ENCODE measurements at places on chromosomes 5 and 9. TPM values are rescaled to one million over a fixed set of nuclear protein-coding genes. Genes with fewer than 3 reads are reported as not detected.

GRCh38 chr9:20243841-20244240 lies 378.5 kb downstream of the MLLT3 start:
- ATAC-seq, result no peak

IFNB1 gene
- not detected for total RNA-seq

DNA sequence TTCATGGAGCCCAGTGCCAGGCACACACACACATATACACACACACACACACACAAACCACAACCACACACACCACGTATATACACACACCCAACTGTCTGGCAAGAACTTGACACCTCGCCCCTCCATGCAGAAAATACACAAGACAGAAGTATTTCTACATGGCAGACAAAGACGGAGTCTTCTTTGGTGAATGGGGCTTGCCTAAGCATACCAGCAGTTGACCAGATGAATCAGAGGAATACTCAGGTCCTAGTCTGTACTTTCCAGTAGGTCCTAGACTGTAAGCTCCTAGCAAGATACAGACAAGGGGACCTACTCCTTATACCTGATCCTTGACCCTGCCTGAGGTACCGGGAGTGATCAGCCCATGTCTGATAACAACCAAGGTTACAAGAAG lies 60.1 kb downstream of the SIL1 start:
- ATAC-seq, result no peak

PRELID2 gene
- total RNA-seq, result 11.6 TPM

GRCh38 chr9:6552033-6552432 lies 93.5 kb downstream of the GLDC start:
- no peak for ATAC-seq

DNA sequence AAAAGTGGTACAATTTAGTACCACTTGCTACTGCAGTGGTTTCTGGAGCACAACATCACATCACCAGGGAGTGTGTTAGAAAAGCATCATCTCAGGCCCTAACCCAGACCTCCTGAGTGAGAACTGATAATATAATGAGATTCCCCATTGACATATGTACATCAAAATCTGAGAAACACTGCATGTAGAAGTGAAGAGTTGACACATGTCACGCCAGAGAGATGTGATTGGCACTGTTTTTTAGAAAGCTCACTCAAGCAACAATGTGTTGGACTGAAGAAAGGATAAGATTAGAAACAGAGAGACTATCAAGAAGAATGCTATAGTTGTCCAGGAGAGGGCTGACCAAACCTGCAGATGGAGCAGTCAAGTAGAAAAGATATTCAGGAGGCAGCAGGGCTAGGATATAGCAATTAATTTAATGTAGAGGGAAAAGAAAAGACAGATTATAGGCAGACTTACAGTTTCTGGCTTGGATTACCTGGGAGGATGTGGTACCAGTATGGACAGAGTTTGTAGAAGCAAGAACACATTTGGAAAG lies 324.4 kb upstream of the ADAMTSL1 start:
- no peak for ATAC-seq

ORM2 gene
- total RNA-seq, result not detected

- ATAC-seq, result no peak
Measured at GRCh38 chr9:107653263-107653821, 163.8 kb upstream of the KLF4 start.

GRCh38 chr9:123033864-123034601 lies 566 bp downstream of the GPR21 start:
- no peak for ATAC-seq

DNA sequence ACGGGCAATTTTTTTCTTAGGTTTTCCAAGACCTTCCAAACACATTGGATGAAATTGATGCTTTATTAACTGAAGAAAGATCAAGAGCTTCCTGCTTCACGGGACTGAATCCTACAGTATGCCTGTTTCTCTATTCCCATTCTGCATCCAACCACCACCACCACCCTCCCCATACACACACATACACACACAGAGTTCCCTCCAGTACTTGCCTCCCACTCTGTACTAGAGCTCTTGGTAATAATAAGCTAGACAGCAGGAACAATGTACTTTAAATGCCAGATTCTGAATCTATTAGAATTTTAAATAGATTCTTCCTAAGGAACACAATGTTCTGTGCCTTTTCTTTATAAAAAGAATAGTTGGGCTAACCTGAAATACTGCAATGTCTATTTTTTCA lies 67.4 kb downstream of the KLF9 start:
- ATAC-seq, result no peak

DNA sequence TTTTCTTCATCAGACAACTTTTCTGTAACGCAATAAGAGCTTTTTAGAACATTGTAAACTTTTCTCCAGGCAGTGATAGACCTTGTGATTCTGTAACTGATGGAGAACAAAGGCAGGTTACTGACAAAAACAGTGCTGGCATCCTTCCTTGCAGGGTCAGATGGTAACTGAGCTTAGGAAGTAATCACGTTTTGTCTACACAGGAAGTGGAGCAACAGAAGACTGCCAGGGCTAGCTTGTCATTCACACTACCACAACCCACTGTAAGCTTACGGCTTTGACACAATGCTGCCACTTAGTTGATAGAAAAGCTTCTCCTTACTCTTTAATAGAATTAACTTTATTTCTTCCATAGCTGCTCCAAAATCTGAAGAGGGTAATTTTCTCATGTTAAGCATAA lies 46.8 kb downstream of the FBN2 start:
- ATAC-seq, result no peak

- no peak for ATAC-seq
Measured at GRCh38 chr9:76528642-76529190, 69.7 kb downstream of the GCNT1 start.

- no peak for ATAC-seq
Measured at GRCh38 chr5:83701886-83702285, 18.8 kb downstream of the HAPLN1 start.

DNA sequence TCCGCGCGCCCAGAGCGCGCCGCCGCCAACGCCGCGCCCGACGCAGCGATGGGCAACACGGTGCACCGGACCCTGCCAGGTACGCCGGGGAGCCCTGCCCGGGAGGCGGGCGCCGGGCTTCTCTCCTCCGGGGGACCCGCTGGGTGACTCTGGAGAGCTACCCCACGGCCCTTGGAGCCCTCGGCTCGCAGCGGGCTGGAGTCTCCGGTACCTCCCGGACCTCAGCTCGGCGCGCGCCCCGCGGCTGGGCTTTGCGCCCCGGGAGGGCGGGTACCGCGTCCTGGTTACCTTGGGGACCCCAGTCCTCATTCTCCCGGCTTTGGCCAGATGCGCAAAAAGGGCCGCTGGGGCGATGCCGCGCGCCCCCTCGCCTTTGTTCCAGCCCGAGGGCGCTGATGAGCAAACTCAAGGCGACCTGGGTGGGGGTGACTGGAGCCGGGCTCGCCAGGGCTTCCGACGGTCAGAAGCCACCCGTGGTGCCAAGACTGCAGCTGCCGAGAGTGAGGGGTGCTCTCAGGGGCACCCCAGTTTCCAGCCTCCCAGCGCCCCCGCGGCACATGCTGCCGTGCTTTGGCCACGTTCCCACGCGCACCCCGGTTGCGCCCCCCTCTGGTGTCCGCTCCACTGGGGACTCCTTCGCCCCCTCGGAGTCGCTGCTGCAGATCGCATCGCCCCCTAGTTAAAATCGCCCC lies 442 bp downstream of the NEURL1B start:
- ATAC-seq, result no peak

GRCh38 chr5:115170134-115170928 lies 623 bp upstream of the TRIM36 start:
- ATAC-seq, result peak; percentile 53

DNA sequence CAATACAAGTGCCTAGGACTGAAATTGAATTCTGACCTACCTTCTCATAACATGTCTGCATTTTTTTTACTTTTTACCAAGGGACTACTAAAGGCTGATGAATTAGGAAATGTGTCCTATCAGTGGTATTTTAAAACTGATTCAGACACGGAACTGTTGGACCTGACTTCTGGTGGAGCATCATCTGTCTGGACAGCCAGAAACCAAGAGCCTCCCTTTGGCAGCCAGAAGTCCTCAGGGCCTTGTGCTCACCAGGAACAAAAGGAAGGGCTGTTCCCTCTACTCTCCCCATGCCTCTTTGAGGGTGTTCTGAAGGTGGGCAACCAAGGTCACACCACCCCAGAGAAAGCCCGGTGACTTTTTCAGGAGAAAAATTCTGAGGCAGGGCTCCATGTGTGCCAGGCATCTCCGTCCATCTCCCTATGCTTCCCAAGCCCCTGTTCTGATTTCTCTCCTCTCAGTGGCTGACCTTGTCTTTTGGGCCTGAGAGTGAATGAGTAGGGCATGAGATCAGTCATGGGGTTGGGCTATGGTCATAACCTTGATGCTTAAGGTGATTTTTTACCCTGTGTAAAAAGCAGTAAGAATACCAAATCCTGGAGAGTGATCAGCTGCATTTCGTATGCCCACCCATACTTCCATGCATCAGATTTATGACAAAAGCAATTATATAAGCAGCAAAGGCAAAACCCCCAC lies 143.7 kb downstream of the SCAMP1 start:
- no peak for ATAC-seq

DNA sequence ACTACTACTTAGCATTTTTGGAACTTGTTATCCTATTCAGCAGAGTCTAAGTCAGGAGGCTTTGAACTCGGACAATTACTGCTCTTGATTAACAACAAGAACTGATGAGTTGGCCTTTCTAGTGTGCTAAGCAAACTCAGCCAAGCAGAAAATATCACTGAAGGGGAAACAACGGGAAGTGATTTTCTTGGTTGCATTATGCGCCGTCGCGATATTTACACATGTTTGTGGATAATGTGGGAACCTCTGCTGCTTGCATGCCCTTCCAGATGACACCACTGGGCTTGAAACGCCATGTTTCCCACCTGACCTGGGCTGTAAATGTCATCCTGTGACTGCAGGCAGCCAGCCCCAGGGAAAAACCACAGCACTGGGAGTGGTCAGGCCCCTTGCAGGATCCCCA lies 205.5 kb downstream of the PAX5 start:
- no peak for ATAC-seq

DNA sequence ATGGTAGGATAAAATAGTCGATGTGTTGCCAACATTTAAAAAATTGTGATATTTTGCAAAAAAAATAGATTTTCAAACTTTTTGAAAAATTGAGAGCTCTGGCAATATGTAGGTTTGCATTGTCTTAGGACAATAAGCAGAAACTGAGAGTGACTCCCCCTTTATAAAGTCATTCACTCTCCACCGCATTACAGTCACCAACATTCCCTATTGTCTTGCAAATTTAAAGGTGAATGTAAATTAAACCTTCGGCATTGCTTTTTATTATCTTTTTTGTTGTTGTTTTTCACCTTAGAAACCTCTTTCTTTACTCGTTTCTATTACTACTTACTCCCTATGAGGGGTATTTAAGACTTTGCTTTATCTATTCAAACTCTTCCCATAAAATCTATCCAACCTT lies 944.2 kb downstream of the DTWD2 start:
- ATAC-seq, result no peak

GRCh38 chr5:151810897-151811296 lies 39.1 kb downstream of the G3BP1 start:
- no peak for ATAC-seq

ALDOB gene
- total RNA-seq, result 1.2 TPM

GRCh38 chr5:763397-763796 lies 21.1 kb downstream of the ZDHHC11B start:
- no peak for ATAC-seq

DNA sequence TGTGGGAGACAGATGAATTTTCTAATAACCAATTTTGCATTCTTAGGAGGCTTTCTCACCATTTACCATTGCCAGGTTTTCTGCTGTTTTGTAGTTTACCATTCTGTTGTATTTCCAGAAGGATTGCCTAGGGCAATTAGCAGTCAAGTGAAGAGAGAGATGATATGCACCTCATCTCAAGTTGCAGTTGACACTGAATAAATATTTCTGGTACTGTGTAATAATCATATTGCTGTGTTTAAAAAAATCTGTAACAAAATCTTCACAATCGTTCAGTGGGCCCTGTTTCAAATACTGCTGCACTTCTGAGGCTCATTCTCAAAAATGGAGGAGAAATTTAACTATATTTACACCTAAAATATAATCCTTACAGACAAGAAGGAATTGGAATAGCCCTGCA lies 706.1 kb upstream of the PTPRD start:
- ATAC-seq, result no peak

DNA sequence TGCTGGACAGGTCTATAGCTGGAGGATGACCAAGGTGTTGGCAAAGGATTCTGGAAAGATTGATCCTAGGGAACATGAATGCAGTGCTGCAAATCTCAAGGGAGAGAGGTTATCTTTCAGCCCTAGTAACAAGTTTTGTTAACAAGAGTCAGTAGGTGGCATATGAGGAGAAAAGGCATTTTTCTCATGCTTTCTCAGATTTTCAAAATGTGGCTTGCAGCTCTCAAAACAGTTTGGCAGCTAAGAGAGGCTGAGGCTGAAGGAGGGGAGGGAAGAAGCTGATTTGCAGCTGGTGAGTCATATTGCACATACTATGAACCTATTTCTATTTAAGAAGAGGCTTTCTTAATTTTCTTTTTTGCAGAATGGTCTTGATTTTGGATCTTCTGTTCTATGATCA lies 64.3 kb upstream of the PCA3 start:
- ATAC-seq, result no peak

DNA sequence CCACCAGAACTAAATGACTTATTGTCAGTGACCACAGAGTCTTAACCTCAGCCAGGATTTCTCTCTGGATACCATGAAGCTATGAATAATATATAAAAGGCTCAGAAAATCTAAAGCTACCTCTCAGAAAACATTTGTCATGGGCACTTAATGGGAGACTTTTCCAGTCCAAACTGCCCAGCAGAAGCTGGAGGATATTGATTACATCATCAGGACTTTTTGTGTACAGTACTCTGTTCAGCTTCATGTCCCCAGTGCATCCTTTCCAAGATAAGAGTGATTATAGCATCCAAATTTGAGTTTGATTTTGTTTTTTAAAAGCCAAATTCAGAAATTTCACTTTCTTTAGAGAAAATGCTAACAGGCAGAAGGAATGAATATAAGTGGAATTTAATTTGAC lies 123.9 kb upstream of the C6 start:
- no peak for ATAC-seq

GRCh38 chr9:3732077-3733038 lies 206.6 kb upstream of the RFX3 start:
- peak; percentile 100 for ATAC-seq

GRCh38 chr9:111795557-111795839 lies 761 bp upstream of the SHOC1 start:
- ATAC-seq, result no peak

DNA sequence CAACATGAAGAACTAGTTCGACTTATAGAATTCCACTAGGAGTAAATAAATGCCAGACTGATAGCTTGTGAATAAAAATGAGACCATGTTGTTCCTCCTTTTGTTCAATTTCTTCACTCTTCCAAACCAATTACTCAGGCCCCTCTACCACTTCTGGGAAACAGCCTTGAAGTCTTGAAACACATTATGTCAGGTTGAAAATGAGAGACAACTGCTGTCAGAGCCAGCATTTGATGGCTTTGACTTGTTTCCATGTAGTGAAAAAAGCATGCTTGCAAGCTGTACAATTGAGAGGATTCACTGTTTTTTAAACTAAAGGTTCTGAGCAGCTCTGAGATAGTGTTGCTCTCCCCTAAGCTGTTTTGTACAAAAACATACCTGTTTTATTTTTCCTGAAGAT lies 337.1 kb upstream of the SGCD start:
- no peak for ATAC-seq

GRCh38 chr9:29245351-29245750 lies 1672.1 kb upstream of the C9orf72 start:
- ATAC-seq, result no peak

Data from motor neuron (in vitro differentiated cells).